ENCODE measurements at places on chromosomes 4 and X. TPM values are rescaled to one million over a fixed set of nuclear protein-coding genes. Genes with fewer than 3 reads are reported as not detected.

SLC38A5 gene
- 131 TPM for total RNA-seq

FGA gene
- total RNA-seq: not detected

PSAPL1 gene
- total RNA-seq: not detected

LIMCH1 gene
- total RNA-seq: 0.73 TPM

VEGFC gene
- total RNA-seq: 11.8 TPM

PAGE1 gene
- not detected for total RNA-seq

MEPE gene
- total RNA-seq: not detected

MFSD8 gene
- total RNA-seq: 21.7 TPM

CPLX1 gene
- not detected for total RNA-seq

PNPLA4 gene
- 15.8 TPM for total RNA-seq
